HEK293T (cell line): ENCODE measurements at places on chromosomes 1 and 21.

- DNase-seq = no peak
Observed at GRCh38 chr1:92476071-92476631, 10.6 kb downstream of the GFI1 start.

- peak; percentile 27 for DNase-seq
Observed at GRCh38 chr1:214124281-214124805, 136.6 kb downstream of the PROX1 start.

GRCh38 chr1:156392452-156392853 is 23.4 kb downstream of the RHBG start:
- DNase-seq = no peak

- DNase-seq = no peak
Observed at GRCh38 chr1:147567594-147568381, 26.5 kb downstream of the BCL9 start.

- no peak for DNase-seq
Observed at GRCh38 chr1:44273560-44274350, 60.5 kb downstream of the DMAP1 start.

DNA sequence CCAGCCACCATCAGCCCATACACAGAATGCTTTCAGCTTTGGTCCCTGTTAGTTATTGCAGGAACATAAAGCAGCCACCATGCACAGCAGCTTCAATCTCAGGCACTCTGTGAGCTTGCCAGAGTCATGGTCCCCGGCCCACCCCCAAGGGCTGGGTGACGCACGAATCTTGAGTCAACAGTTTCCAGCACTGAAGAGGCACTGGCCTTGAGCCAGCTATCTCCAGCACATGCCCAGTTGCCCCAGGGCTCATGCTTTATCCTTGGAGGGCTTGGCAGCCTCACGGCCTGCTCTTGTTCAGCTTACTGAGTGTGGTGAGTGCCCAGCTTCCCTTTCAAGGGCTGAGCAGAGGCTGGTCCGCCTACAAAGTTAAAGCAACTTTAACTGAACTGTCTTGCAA is 200.7 kb upstream of the RAB4A start:
- DNase-seq = no peak

GRCh38 chr1:233975486-233975885 is 71.0 kb downstream of the SLC35F3 start:
- DNase-seq = no peak
